ENCODE measurements at places on chromosomes 4 and X. TPM values are rescaled to one million over a fixed set of nuclear protein-coding genes. Genes with fewer than 3 reads are reported as not detected.

Gene ARX
- total RNA-seq: not detected

Gene H2BW2
- not detected for total RNA-seq

Gene TBC1D25
- total RNA-seq: 10.3 TPM

Gene ARR3
- not detected for total RNA-seq

GRCh38 chrX:151476604-151477303 is 79.7 kb downstream of the VMA21 start:
- no peak for DNase-seq

DNA sequence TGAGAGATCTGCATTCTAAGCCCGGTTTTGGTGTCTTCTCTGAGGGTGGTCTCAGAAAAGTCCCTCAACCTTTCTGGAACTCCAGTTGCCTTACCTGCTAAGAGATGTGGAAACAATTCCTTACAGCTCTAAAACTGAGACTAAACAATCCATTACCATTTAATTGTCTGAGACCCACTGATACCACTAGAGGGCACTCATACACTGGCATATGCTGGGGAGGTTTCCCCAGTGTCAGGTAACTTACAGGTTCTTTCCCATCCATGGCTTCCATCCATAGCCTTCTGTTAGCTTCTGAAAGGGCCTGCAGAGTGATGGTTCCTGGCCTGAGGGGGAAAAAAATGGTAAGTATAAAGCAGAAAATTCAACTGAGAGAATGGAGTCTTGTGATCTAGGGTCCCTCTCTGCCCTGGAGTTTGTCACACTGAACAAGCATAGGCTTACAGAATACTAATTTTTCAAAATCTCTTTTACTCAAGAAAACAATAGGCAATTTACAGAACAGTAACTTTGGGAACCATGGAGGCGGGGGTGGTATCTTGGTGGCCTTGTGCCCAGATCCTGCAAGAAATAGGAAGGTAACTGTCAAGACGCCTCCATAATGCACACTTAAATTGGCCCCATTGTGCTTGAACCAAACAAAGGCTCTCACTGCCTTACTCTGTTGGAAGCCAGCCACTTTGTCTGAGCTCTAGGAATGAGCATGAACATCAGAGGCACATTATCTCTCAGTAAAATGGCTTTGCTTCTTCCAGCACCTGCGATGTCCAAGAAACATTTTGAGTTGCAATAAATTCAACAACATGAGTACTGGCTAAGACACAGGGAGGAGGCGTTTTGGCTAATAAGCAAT is 236.1 kb downstream of the OPHN1 start:
- DNase-seq: no peak

DNA sequence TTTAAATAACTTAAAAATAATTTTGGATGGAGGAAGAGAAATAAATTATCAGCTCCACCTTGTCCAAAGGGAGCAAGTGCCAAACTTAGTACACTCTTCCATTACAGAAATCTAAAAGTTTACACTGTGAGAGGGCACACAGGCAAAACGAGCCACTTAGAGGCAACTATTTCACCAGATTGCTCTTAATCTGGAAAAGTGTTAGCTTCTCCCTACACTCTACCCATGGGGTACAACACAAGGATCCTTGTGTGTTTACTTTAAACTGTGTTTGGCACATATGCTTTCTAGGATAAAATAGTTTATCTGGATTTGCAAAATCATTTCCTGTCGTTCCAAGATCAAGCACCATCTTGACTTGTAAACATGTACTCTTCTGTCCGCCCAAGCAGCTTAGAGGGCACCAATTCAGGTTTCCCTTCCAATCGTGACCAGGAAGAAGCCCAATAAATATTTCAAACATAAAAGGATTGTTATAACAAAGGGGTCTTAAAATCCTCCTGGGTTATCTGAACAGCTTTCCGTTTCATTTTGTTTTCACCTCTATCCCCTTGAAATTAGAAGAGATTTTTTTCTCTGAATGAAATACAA is 29.0 kb upstream of the KDR start:
- no peak for DNase-seq

Gene C4orf51
- not detected for total RNA-seq

GRCh38 chr4:83793481-83793880 is 257.6 kb downstream of the GPAT3 start:
- no peak for DNase-seq

DNA sequence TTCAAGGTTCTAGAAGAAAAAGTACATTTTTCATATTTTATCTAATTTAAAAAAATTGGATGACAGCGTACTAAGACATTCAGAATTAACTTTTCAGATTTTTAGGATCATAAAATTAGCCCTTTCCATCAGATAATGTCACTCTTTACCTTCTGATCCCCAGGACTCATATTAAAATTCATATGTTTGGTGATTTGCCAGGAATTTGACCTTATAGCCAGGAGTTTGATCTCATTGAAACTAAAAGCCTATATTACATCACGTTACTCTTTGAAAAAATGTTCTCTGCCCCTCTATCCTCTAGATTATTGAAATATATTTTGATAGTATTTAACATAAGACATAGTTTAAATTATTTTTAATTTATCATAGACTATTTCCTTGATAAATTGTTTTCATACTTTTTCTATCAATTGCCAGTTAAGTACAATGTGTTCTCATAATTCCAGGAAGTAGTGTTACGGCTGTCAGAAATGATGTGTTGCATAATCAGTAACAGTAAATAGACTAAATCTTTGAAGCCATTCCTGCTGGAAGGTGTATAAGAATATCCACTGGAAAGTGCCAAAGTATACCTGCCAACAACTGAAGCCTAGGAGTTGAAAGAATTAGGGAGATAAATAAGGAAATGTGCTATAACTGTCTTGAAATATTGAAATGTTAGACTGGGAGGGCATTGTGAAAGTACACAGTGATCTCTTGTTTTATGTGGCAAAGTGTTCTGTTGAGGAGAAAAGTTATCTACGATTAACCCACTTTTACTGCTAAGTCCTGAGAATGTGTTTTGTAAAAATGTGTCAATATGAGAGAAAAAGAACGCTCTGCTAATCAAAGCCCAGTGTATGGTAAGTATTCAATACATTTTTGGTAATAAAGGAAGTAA is 32.9 kb upstream of the PDGFC start:
- DNase-seq: no peak
